ENCODE measurements at places on chromosomes 4 and X.

GRCh38 chr4:152691761-152692160 lies 12.0 kb upstream of the TMEM154 start:
- DNase-seq = no peak

DNA sequence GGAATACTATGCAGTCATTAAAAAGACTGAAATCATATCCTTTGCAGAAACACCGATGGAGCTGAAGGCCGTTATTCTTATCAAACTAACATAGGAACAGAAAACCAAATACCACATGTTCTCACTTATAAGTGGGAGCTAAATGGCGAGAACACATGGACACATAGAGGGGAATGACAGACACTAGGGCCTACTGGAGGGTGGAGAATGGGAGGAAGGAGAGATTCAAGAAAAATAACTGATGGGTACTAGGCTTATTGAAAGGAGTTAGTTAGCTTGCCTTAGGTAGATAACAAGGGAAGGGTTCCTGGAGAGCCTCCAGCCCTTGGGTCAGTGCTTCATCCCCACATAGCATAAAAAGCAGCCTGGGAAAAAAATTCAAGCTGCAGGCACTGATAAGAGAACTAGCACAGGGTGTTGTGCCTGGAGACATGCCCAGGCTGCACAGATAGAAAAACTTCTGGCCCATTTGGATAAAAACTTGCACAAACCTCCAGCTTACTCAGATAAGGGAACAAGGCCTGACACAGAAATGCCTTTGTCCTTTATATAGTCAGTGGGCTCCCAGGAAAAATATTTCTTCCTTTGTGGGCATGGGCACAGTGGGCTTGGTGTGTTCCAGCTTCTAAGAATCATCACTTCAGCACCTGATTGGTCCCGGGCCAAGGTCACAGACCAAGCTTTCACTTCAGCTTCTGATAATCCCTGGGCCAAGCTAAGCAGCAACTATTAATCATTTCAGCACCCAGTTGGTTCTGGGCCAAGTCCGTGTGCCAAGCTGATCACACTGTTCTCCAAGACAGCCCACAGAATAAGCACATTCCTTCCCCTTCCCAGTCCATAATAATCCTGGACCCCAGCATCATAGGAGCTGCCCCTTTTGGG lies 23.1 kb upstream of the PWWP3B start:
- DNase-seq = no peak

DNA sequence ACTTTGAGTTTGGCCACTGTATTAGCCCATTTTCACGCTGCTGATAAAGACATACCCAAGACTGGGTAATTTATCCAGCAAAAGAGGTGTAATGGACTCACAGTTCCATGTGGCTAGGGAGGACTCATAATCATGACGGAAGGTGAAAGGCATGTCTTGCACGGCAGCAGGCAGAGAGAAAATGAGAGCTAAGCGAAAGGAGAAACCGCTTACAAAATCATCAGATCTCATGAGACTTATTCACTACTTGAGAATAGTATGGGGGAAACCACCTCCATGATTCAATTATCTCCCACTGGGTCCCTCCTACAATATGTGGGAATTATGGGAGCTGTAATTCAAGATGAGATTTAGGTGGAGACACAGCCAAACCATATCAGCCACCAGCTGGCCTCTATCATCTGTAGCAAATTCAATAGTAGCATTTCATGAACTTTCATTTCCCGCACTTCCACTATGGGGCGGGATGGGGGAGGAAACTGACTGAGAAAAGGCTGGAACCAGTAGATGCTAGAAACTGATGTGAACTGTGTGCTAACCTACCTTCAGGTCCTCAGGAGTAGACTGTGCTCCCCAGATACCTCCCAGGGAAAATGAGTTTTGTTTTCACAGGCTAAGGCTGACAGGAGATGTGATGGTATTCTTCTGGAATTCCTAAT lies 35.3 kb upstream of the LGI2 start:
- DNase-seq = no peak

GRCh38 chr4:28973587-28974350 lies 1746.4 kb upstream of the PCDH7 start:
- DNase-seq = peak; percentile 25

DNA sequence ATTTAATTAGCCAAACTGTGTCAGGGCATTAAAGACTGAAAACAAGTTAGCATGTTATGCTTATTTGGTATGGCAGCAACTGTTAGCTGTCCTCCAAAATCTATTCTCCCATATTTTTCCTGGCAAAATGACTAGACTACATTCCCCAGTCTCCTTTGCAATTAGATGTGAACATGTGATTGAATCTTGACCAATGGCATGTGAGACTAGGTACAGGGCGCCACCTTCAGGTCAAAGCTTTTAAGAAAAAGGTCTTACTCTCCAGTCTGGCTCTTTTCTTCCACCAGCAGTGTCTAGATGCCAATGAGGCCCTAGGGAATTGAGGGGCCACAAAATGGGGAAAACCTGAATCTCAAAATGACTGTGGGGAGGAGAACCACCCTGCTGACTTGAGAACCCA lies 408.2 kb downstream of the SMARCA1 start:
- peak; percentile 3 for DNase-seq

DNA sequence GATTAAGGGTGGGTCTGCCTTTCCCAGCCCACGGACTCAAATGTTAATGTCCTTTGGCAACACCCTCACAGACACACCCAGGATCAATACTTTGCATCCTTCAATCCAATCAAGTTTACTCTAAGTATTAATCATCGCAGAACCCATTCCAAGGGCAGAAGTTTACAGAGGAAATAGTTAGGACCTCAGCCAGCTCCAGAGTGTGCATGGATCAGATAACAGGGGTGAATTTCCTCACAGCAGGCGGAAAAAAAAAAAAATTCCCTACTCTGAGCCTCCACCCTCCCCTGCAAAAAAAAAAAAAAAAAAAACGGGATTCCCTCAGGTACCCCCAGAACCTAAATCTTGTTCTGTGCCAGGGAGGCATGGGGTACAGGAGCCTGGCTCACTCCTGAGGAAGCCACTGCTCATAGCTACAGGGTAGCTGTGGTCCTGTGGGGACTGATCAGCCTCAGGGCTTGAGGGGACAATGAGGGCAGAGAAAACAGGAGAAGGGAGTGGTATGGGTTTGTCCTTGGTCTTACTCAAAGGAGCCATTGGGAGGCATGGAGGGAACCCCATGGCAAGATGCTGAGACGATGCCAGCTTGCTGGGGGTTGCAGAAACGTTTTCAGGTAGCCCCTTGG lies 113.0 kb downstream of the DHRSX start:
- peak; percentile 62 for DNase-seq
